Melanocyte of skin (primary cell): ENCODE measurements at places on chromosomes 11 and 22. TPM values are rescaled to one million over a fixed set of nuclear protein-coding genes. Genes with fewer than 3 reads are reported as not detected.

Gene OR4D5
- total RNA-seq = not detected in 2 replicates

Gene MRGPRX4
- total RNA-seq = not detected in 2 replicates

Gene IL10RA
- 0.34 and 0.36 TPM in 2 replicates for total RNA-seq

Gene PTPRCAP
- total RNA-seq = 0.33 TPM in 1 of 2 replicates, not detected in the other

Gene CDHR5
- not detected in 2 replicates for total RNA-seq

Gene NAV2
- total RNA-seq = 16.2 and 30.9 TPM in 2 replicates

Gene GAL3ST1
- 0.77 TPM in 1 of 2 replicates, not detected in the other for total RNA-seq

Gene DUSP8
- 0.15 and 0.67 TPM in 2 replicates for total RNA-seq

Gene C11orf91
- not detected in 2 replicates for total RNA-seq

Gene EWSR1
- total RNA-seq = 171 and 198 TPM in 2 replicates

Gene CTNND1
- 151 and 165 TPM in 2 replicates for total RNA-seq

Gene DERL3
- total RNA-seq = 0.67 and 1.2 TPM in 2 replicates

Gene CNTF
- 2.1 and 3.3 TPM in 2 replicates for total RNA-seq

Gene SCN4B
- total RNA-seq = under 0.01 TPM in 1 of 2 replicates, not detected in the other

Gene SLC22A8
- not detected in 2 replicates for total RNA-seq

Gene FXYD6
- 1.3 and 4.2 TPM in 2 replicates for total RNA-seq

Gene PRAME
- 0.34 and 0.73 TPM in 2 replicates for total RNA-seq

Gene KAT5
- 56.3 and 58.3 TPM in 2 replicates for total RNA-seq

Gene SAA1
- total RNA-seq = not detected in 2 replicates

Gene SLC25A18
- total RNA-seq = 0.67 and 2.2 TPM in 2 replicates

Gene SMCO4
- 0.69 and 9.8 TPM in 2 replicates for total RNA-seq

Gene PHLDA2
- 41.3 and 56.9 TPM in 2 replicates for total RNA-seq

Gene CCDC86
- 34.4 and 36.6 TPM in 2 replicates for total RNA-seq

Gene PRSS23
- total RNA-seq = 46.8 and 185 TPM in 2 replicates

Gene CD6
- total RNA-seq = 0.33 and 0.93 TPM in 2 replicates

Gene MS4A1
- total RNA-seq = not detected in 2 replicates

Gene TSGA10IP
- not detected in 2 replicates for total RNA-seq

Gene WT1
- under 0.01 TPM in 1 of 2 replicates, not detected in the other for total RNA-seq

Gene ATP5MG
- 43.0 and 46.3 TPM in 2 replicates for total RNA-seq

Gene WBP2NL
- under 0.01 and 0.15 TPM in 2 replicates for total RNA-seq

Gene APOA5
- total RNA-seq = not detected in 2 replicates

Gene OR4C15
- not detected in 2 replicates for total RNA-seq

Gene TMEM191C
- 0.93 and 1.00 TPM in 2 replicates for total RNA-seq

Gene SLC22A12
- total RNA-seq = not detected in 2 replicates
